Activated naive CD4-positive, alpha-beta T cell treated with anti-CD3 and anti-CD28 coated beads, Interleukin-2, amount 10 ng/mL, durations not matched to agents 7 days and 5 days (primary cell): ENCODE measurements at places on chromosomes 2 and 18.

DNA sequence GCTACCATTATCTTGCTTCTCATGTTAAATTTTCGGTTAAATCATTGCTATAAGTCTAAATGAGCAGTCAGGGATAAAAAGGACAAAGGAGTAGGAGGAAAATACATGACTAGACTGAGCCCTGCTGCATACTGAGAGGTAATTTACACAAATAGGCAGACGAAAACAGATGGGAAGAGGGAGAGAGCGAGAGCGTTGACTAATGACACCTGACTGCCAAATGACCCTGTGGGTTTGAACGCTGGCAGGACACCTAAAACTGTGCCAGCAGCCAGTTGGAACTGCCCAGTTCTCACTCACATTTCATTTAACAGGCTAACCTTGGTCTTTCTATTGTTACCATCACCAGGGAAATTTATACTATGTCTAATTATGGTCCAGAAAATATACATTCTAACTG lies 978.2 kb downstream of the CPS1 start:
- H3K4me1 ChIP-seq = no peaks in the 10 kb centered on the region
- no peak overlapping the region for H3K27ac ChIP-seq
- H3K4me3 ChIP-seq = no peak overlapping the region
- no peaks in the 10 kb centered on the region for H3K36me3 ChIP-seq
- no peak for DNase-seq

DNA sequence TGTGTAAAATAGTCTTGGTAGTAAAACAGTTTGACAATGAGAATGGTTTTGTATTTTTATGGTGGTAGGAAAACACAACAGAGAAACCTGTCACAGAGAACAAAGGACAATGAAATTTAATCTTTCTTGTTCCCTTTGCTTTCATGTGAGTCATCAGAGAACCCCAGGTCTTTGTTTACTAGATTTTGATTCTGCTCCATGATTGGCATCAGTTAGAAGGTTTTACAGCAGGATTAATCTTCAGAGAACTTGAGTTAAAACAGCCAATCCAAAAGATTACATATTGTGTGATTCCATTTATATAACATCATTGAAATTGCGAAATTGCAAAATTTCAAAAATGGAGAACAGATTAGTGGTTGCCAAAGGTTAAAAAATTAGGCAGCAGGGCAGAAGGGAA lies 2.5 kb downstream of the APLF start:
- peaks cover 3% of the 10 kb centered on the region for H3K36me3 ChIP-seq
- no peak overlapping the region for H3K27ac ChIP-seq
- H3K27me3 ChIP-seq = no peaks in the 10 kb centered on the region
- no peak overlapping the region for H3K4me3 ChIP-seq
- H3K4me1 ChIP-seq = peaks cover 40% of the 10 kb centered on the region
- no peak for DNase-seq

GRCh38 chr18:55322178-55322735 lies 265.7 kb downstream of the TCF4 start:
- H3K4me1 ChIP-seq = peaks cover 5% of the 10 kb centered on the region
- no peak overlapping the region for H3K4me3 ChIP-seq
- H3K27me3 ChIP-seq = peaks cover 31% of the 10 kb centered on the region
- DNase-seq = no peak
- H3K27ac ChIP-seq = no peak overlapping the region
- H3K36me3 ChIP-seq = no peaks in the 10 kb centered on the region

GRCh38 chr2:3076848-3077642 lies 300.6 kb downstream of the EIPR1 start:
- H3K27ac ChIP-seq = no peak overlapping the region
- no peak overlapping the region for H3K4me3 ChIP-seq
- H3K27me3 ChIP-seq = no peaks in the 10 kb centered on the region
- DNase-seq = no peak
- H3K4me1 ChIP-seq = no peaks in the 10 kb centered on the region

- H3K27me3 ChIP-seq = peaks cover 14% of the 10 kb centered on the region
- H3K36me3 ChIP-seq = no peaks in the 10 kb centered on the region
- H3K4me3 ChIP-seq = no peak overlapping the region
Observed at GRCh38 chr2:7900593-7900992, 781.3 kb upstream of the ID2 start.

- no peaks in the 10 kb centered on the region for H3K4me1 ChIP-seq
- H3K27ac ChIP-seq = no peak overlapping the region
- H3K4me3 ChIP-seq = no peak overlapping the region
- H3K27me3 ChIP-seq = no peaks in the 10 kb centered on the region
- DNase-seq = no peak
- H3K36me3 ChIP-seq = peaks cover 66% of the 10 kb centered on the region
Observed at GRCh38 chr2:196884368-196884767, 42.1 kb downstream of the PGAP1 start.

DNA sequence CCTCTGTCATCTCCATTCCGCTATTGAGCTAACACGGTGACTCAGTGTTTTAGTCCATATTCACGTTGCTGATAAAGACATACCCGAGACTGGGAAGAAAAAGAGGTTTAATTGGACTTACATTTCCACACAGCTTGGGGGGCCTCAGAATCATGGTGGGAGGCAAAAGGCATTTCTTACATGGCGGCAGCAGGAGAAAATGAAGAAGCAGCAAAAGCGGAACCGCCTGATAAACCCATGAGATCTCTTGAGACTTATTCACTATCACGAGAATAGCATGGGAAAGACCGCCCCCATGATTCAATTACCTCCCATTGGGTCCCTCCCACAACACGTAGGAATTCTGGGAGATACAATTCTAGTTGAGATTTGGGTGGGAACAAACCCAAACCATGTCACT lies 22.6 kb upstream of the CXXC1 start:
- H3K4me1 ChIP-seq = peaks cover 22% of the 10 kb centered on the region
- no peak overlapping the region for H3K27ac ChIP-seq
- H3K27me3 ChIP-seq = peaks cover 29% of the 10 kb centered on the region
- H3K4me3 ChIP-seq = no peak overlapping the region

DNA sequence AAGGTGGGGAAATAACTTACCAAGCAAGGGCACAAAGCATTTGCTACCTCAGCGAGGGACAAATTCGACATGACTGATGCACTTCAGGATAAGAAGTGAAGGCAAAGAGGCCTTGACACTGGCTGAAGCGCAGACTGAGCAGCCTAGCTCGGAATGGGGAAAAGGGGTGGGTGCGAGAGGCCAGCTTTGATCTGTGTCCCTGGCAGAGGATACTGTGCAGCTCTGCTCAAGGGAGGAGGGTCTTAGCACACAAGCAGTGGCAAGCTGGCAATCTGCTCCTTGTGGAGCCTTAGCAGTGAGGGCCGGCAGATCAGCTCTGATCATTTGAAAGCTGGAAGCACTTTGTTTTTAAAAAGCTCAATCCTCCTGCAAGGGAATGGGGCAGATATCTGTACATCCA lies 222.3 kb downstream of the ZBTB7C start:
- H3K36me3 ChIP-seq = no peaks in the 10 kb centered on the region
- DNase-seq = no peak
- no peaks in the 10 kb centered on the region for H3K4me1 ChIP-seq
- H3K27me3 ChIP-seq = peaks cover 39% of the 10 kb centered on the region
- no peak overlapping the region for H3K27ac ChIP-seq
- no peak overlapping the region for H3K4me3 ChIP-seq

DNA sequence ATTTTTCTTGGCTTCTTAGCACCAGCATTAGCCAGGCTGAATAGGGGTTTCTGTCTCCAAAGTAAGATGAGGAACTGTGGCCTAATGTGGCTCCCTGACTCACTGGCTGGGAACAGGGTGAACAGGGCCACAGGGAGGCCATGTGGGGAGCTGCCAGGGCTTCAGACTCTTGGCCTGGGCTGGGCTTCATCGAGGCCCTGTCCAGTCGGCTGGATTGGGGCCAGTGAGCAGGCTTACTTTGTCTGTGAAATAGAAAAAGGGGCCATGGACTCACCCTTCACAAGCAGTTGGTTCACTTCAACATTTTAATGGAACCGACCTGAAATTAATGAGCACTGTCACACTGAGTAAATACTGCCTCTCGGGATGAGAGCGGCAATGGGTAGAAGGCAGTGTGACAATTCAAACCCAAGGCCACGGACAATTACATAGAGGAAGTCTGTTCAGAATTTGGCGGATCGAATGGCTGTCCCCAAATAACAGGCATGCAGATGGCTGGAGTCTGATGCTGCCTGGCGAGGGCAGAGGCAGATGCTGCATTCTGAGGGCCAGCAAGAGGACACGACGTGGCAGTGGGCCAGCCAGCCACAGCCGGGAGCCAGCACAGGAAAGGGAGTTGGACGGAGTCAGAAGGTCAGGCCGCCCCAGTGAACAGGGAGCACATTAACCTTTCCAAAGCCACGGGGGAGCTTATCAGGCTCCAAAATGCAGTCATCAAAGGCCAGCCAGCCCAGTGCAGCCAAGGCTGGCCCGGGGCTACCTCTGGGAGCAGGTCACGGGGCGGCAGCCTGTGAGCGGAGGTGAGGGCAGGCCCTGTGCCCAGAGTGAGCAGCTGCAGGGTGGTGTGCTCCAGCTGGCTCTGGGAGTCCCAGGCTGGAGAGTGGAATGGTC lies 146.6 kb upstream of the REV1 start:
- H3K27me3 ChIP-seq = no peaks in the 10 kb centered on the region
- DNase-seq = no peak
- H3K27ac ChIP-seq = no peak overlapping the region
- H3K4me1 ChIP-seq = no peaks in the 10 kb centered on the region
- H3K36me3 ChIP-seq = no peaks in the 10 kb centered on the region

DNA sequence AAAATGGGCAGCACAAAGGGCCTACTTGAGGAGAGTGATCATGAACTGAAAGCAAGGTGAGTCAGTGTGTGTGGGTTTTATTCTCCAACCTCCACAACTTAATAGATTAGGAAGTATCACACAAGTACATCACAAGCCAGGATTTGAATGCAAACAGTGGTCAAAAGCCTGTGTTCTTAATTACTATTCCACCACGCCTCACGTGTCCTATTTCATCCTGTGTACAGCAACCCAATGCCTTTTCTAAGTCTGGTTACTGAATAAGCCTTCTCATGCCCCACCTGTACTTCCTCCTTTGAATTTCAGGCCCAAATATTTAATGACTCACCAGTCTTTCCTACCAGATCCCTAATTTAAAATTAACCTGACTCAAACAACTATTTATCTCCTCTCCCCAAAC lies 755.7 kb upstream of the SLC8A1 start:
- H3K4me1 ChIP-seq = no peaks in the 10 kb centered on the region
- DNase-seq = no peak
- no peak overlapping the region for H3K4me3 ChIP-seq

DNA sequence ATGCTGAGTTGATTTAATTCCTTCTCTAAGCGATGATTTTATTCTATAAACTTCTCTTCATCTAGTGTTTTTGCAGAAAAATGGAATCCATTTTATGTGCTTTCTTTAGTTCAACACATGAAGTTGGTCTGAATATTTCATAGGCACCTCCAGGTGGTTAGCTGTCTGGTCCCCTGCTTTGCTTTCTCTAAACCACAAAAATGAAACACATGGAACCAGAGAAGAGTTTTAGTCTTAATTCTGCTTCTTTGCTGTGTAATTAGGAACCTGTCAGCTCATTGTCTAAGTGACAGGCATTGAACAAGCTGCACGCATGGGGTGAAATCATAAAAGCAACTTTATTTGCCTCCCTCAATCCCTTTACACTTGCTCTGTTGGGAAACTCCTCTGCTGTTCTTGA lies 150.4 kb downstream of the PIK3C3 start:
- no peak for DNase-seq
- H3K27ac ChIP-seq = no peak overlapping the region
- no peak overlapping the region for H3K4me3 ChIP-seq
- no peaks in the 10 kb centered on the region for H3K36me3 ChIP-seq
- peaks cover 5% of the 10 kb centered on the region for H3K4me1 ChIP-seq
- no peaks in the 10 kb centered on the region for H3K27me3 ChIP-seq

DNA sequence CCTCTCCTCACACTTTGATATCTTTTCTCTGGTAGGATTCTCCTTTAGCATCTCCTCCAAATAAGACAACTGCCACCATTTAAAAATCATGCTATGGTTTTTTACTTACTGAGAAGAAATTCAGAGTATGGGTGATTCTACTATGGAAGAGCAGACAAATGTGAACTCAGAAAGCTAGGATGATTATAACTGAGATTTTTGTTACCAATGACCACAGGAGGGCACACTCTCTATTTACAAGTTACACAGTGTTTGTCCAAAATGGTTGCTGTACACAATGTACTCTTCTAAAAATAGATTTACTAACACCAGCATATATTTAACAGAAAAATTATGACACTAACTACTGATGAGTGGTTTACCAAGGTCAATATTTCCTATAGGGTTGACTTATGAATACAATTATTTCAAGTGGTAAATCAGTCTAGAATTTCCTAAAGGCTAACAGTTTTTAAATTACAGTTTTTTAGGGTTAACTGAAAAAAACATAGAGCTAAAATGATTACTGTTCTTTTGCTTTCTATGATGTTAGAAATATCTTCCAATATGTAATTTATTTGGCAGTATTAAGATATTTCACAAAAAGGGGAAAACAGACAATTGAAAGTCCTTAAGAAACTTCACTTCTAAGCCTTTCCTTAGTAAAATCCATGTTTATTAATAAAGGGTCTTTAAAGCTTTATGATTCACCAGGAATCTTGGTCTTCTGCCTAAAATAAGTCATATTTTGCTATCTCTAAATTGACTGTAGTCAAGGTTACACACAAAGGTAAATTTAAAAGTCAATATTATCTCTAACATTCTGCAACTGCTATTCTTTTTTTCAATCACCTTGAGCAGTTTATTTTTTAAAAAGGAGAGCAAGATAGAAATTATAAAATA lies 57.2 kb downstream of the MAP4K3 start:
- DNase-seq = no peak
- peaks cover 8% of the 10 kb centered on the region for H3K4me1 ChIP-seq

DNA sequence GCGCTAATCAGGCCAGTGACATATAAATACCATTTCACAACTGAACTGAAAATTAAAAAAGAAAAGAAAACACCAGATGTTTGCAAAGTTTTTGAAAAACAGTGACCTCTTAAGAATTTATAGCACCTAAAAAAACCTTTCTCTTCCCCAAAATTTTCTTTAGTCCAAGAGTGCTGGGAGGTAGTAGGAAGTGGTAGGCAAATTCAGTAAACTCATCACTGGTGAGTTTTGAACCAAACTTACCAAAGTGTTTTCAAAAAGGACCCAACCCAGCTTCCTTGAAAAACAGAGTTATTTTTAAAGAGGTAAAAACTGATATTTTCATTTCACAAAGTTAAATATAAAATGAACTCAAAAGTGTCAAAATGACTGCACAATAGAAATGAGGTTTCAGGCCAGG lies 90.4 kb downstream of the TMEM247 start:
- no peak overlapping the region for H3K27ac ChIP-seq
- no peak for DNase-seq
- H3K4me1 ChIP-seq = peaks cover 3% of the 10 kb centered on the region
- H3K27me3 ChIP-seq = no peaks in the 10 kb centered on the region
- H3K36me3 ChIP-seq = no peaks in the 10 kb centered on the region

GRCh38 chr2:112688086-112688880 lies 32.5 kb upstream of the NT5DC4 start:
- H3K4me1 ChIP-seq = peaks cover 56% of the 10 kb centered on the region
- DNase-seq = no peak
- H3K4me3 ChIP-seq = no peak overlapping the region
- H3K27ac ChIP-seq = no peak overlapping the region
- H3K36me3 ChIP-seq = no peaks in the 10 kb centered on the region
- H3K27me3 ChIP-seq = peaks cover 23% of the 10 kb centered on the region
